ENCODE measurements at places on chromosomes 12 and 14.

DNA sequence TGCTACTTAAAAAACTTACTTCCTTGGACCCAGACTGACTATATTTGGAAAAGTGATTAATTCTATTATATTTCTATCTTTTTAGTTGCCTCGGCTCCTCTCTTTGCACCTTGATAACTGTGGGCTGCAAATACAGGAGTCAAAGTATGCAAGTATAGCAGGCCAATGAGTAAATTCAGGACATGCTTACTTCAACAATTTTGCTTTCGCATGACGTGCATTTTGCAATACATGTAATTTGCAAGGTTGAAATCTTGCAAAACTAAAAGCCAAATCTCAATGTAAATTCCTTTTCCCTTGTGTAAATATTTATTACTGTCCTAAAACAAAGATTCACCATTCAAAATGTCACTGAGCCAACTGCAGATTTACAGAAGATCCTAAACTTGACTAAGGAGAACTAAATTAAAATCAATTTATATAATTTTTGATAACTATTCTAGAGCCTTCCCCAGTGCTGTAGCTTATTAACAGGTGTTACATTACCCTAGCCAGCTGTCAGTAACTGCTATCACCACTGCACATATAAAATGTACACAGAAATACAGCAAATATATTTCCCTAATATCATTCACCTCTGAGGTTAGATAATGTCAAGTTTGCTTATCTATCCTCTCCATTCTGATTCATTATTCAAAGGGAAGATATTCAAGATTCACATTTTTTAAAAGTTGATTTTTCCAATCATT, 1069.5 kb downstream of the TRHDE start:
- no peak for DNase-seq

DNA sequence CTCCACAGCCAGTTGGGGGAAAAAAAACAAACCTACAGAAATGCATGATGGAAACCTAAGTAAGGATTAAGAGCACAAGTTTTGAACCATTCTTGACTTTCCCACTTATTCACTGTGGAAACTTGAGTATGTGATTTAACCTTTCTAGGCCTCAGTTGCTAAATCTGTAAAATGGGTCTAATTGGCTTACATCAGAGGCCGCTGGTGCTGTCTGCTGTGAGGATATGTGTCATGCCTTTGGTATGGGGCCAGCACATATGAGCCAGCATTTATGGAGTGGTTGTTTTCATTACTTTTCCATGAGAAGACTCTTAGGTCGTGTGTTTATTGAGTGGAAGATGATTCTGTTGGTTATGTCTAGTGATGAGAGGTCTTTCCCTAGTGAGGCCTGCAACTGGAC, 102.4 kb downstream of the ESR2 start:
- DNase-seq: no peak

- no peak for DNase-seq
Measured at GRCh38 chr14:77290705-77291104, 19.7 kb upstream of the NGB start.

DNA sequence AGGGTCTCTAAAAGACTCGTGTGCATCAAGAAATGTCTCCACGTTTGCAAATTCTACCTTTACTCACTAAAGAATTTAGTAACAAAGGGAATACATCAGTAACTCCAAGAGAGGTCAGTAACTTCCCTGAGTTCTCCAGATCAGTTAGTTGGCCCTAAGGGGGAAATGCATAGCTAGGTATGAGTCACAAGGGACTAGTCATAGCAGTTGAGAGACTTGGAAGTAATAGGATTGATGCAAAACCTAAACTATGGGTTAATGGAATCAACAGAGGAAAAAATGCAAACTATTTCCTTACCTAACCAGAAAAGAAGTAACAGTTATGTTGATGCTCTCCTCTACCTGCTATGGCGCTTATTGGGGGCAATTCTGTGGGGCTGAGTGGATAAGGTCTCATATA, 148.8 kb upstream of the GARIN6 start:
- no peak for DNase-seq

DNA sequence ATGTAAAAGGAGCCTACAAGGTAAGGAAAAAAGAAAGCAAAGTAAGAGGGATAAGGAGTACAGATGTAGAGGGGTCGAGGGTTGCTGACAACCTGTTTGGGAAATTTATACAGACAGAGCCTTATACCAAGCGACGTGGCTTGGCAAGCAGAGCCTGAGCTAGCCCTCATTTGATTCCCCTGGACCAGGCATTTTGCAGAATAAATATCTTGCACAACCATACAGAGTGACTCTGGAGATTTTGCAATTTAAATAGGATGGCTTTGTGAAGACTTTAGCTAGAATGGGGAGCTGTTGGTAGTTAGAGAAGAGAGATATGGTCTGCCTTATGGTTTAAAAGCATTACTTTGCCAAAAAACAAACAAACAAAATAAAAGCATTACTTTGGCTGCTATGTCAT, 11.1 kb upstream of the ANO6 start:
- no peak for DNase-seq

DNA sequence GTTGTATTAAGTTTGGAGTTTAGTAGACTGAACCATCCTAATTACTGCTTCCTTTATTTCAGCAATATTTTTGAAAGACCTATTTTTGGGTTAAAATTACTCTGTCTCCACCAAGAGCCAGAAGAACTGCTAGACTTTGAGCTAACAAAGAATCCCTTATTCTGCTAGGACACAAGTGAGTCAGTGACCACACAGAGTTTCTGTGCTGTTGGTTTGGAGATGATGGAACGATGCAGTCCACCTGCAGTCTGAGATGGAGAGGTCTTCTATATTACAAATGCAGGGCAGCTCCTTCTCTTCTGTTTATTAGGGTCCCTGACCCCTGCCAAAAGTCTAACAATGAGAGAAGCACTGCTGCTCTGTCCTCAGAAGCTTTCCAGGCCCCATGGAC, 6.7 kb upstream of the STXBP6 start:
- no peak for DNase-seq

Data from DMS153 (cell line).